Fibroblast of skin of left quadriceps (primary cell): ENCODE measurements at places on chromosomes 6 and 20.

- DNase-seq: no peak
These were observed 24.4 kb upstream of the IRAK1BP1 start for GRCh38 chr6:78842953-78843352.

DNA sequence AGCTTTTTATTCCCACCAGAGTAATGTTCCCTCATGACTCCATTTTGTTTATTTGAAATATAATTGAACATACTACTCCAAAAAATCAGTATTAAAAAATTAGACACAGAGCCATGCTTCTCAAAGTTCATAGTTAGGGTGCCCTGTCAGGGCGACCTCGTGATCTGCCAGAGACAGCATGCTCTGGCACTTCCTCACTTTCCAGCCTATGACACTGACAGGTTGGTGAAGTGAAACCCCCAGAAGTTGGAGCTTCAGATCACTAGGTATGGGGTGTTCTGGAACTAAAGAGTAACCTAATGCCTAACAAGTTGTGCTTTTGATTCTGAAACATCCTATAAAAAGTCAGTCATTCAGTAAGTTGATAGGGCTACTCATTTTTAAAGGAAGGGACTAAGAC is 93.0 kb downstream of the TBC1D7 start:
- DNase-seq: no peak

- DNase-seq: no peak
These were observed 22.5 kb downstream of the KIAA0408 start for GRCh38 chr6:127436578-127437110.

DNA sequence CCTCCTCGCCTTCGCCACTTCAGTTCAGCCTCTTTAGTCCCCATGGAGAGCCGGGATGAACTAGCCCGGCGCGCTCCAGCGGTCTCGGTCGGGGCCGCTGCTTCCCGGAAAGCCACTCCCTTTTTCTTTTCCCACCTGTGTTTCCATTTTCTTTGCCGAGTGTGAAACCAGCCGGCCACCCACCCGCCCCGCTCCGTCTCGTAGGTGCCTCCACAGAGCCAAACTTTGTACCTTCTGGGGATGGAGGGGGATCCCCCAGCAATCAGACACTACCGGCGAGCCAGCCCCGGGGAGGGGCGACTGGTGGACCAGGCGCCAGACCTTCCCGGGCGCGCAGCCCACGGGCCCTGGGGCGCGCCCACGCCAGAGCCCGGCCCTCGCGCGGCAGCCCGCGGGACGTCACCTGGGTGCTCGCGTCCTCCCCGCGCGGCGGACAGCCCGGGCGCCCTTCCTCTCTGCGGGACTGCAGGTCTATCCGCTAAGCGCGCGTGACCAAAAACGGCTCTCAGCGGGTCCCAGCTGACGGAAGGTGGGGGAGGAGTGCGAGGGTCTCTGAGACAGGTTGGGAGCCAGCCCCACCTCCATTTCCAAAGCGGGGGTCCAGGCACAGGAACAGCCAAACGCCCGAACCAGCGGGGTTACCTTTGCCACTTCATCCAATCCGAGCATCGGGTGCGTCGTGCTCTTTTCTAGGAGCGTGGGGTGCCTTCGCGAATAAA is at the start of gene MCHR2:
MCHR2 (minus strand) TSS at position 691 of the 719 bp plus-strand sequence. CDS start 38,076 bp downstream, outside the sequence.
- no peak for DNase-seq

DNA sequence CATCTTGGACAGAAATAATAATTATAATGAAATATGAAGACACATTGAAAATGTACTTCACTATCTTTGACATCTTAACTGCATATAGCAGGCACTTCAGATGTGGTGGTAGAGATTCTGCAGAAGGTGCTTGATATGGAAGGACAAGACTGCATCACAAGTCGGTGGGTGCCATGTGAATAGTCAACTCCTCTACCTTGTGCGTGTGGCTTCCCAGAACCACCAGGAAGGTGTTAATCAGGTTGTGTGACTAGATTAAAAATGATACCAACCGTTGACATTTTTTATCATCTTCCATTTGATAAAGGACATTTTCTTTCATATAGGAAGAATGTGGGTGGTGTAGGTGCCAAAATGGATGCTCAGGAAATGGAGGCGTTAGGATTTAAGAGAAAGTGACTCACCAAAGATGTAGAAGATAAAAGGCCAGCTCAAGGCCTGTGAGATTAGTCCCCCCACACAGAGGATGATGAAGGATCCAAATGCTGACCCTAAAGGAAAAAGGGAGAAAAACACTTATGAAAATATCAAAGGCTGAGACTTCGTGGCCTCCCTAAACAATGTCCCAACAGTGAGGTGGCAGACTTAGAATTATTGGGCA is 12.3 kb downstream of the SLC17A2 start:
- no peak for DNase-seq

- no peak for DNase-seq
These were observed 46.2 kb upstream of the ARMH2 start for GRCh38 chr6:24844903-24845302.

DNA sequence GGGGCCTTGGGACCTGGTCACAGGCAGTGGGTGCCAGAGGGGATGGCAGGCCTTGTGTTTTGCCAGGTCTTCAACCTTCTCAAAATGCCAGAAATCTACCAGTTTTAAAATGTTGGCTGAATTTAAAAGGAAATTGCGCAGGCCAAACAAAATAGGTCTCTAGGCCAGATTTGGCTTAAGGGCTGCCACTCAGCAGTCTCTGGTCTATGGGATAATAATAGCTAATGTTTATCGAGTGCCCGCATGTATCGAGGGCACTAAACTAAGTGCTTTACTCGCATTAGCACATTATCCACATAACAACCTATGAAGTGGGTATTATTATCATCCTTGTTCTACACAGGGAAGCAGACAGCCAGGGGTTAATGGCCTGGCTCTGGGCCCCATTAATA is 11.0 kb downstream of the E2F3 start:
- DNase-seq: no peak

DNA sequence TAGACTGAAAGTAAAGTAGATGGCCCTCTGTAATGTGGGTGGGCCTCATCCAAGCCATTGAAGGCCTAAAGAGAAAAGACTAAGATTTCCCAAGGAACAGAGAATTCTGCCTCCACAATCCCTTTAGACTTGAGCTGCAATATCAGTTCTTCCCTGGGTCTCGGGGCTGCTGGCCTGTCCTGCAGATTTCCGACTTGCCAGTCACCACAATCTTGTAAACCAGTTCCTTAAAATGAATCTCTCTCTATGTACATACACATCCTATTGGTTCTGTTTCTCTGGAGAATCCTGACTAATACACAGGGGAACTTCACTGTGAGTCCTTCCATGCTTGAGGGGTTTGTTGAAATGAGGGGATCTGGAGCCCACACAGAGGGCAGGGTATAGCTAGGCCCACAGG is 12.9 kb downstream of the CCDC170 start:
- no peak for DNase-seq

DNA sequence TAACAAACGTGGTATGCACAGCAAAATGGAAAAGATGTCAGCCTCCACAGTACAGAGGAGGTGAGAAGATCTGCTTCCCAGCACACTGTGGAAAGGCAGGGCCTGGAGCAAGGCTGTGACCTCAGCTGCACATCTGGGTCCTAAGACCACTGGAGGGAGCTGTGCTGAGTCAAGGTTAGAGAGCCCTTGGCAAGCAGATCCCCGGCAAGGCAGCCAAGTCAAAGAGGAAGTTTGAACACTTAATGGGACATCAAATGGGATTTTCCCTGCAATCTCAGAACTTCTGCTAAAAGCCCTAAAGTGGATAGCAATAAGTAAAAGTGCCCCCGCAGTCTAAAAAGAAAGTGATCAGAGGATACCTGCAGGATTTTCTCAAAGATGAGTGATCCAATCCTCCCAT is 39.5 kb downstream of the UNC5CL start:
- no peak for DNase-seq

- DNase-seq: no peak
These were observed 76.4 kb downstream of the TRAM2 start for GRCh38 chr6:52500238-52501129.

GRCh38 chr20:42338294-42339201 is 720.4 kb upstream of the CHD6 start:
- no peak for DNase-seq

DNA sequence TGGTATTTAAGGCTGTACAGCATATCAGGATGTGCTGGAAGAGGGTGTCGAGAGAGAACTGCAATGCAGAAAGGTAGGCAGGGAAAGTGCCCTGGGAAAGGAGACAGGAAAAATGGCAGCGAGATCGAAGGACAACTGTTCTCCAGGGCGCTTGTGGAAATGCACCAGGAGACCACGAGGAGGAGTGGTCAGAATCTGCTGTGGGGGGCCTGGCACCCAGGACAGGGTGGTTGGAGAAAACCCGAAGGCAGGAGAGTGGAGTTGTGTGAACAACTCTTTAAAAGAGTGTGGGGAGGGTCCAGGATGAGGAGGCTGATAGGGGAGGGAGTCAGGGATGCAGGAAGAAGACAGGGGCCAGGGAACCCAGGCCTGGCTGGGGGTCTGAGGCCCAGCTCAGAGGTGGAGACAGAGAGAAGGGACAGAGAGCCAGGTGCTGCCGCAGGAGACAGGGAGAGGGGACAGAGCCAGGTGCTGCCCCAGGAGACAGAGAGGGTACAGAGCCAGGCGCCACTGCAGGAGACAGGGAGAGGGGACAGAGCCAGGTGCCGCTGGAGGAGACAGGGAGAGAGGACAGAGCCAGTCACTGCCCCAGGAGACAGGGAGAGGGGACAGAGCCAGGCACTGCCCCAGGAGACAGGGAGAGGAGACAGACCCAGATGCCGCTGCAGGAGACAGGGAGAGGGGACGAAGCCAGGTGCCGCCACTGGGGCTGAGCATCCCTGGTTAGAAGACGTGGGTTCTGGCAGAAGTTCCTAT is 9.3 kb downstream of the SLC22A1 start:
- DNase-seq: no peak

DNA sequence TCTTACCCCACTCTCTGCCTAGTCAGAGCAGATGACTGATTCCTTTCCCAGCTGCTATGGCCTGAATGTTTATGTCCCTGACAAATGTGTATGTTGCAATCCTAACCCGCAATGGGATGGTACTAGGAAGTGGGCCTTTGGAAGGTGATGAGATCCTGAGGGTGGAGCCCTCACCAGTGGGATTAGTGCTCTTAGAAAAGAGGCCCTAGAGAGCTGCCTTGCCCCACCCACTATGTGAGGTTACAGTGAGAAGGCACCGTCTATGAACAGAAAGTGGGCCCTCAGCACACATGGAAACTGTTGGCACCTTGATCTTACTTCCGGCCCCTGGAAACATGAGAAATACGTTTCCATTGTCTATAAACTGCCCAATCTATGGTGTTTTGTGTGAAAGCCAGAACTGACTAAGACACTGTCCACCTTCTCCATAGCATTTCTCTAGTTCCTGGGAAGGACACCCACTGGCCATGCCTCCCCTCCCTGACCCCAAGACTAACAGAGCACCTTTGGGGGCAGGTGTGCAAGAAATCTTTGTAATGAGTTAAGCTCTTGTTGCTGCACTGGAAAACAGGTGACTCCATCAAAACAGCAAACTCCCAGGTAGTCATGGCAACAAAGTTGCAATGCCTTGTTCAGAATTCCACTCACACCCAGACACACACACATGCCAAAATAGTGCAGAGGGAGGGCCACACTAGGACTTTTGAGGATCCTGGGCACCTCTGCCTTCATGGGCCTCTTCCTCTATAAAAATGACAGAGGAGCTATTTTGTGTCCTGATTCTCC is 16.2 kb downstream of the GABRR2 start:
- no peak for DNase-seq

GRCh38 chr20:23255106-23255505 is 95.5 kb upstream of the NXT1 start:
- no peak for DNase-seq

GRCh38 chr20:63167026-63167917 is 48.7 kb downstream of the YTHDF1 start:
- DNase-seq: no peak

GRCh38 chr6:38110481-38110971 is 291.0 kb downstream of the ZFAND3 start:
- DNase-seq: no peak

DNA sequence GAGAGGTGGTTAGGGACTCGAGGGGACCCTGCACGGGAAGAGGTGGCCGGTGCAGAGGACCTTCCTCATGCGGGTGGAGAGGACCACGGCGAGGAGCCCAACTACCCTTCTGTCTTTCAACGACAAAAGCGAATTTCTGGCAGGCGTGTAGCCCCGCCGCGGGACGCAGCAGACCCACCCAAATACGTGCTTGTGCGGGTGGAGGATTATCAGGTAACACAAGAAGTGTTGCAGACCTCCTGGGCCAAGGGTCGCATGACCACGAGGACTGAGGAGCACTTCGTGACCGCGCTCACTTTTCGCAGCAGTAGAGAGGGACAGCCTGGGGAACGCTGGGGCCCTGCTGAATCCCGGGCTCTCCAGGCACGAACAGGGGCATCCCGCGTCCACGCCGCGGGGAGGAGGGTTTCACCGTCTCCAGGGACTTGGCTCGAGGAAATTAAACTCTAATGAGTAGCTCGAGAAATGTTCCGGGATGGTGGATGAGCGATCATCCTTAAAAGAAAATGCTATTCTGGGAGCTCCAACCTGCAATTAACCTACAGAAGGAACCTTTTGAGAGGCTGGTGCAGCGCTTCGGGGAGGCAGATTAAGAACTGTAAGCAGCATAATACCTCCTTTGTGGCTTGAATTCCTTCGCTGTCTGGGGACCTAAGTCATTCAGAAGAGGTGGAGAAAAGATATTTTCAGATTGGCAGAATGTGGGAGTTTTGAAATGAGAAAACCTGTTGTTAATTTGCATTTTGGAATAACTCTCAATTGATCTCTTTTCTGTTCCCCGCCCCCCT is 804 bp downstream of the C6orf141 start:
- no peak for DNase-seq

DNA sequence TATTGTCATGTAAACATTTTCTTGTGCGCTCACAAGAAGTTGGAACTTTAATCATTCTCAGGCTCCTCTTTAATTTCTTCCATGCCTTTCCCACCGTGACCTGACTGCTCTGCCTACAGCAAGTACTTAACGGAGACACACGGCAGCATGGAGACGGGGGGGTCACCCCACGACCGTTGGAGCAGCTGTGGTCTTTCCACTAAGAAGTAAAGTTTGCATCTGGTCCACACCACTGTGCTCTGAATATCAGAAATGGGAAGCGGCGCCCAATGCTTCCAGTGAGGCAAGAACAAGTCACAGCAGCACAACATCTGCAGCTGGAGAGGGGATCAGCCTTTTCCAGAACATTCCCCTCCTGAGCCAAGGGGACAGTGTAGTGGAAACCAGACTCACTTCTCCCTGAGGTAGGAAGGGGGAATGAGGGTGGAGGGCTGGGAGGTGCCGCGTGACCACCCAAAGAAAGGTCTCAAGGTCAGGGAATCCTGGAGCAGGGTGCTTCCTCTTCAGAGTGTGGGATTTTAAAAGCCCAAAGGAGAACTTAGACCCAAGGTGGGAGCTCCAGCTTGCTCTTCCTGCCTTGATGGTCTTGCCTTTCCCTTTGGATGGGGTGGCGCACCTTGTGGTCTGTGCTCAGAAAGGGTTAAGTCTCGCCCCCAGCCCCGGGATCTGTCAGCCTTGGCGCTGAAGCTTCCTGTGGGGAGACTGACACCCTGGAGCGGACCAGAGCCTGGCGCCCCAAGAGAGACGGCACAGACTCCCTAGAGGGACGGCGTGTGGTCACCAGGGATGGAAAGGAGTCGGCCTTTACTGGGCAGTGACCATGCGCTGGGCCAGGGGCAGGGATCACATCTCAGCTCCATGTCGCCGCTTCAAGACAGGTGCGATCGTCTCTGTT is 25.6 kb upstream of the SMOC2 start:
- no peak for DNase-seq
